Stimulated activated CD4-positive, alpha-beta T cell treated with anti-CD3 and anti-CD28 coated beads, TNF-alpha, amount 100 ng/mL, for 24 hours (primary cell): ENCODE measurements at places on chromosomes 16 and 17.

- no peak for DNase-seq
Measured at GRCh38 chr16:68503334-68503733, 35.8 kb upstream of the ZFP90 start.

- DNase-seq, result no peak
Measured at GRCh38 chr17:34081269-34081668, 173.8 kb upstream of the CCL2 start.

DNA sequence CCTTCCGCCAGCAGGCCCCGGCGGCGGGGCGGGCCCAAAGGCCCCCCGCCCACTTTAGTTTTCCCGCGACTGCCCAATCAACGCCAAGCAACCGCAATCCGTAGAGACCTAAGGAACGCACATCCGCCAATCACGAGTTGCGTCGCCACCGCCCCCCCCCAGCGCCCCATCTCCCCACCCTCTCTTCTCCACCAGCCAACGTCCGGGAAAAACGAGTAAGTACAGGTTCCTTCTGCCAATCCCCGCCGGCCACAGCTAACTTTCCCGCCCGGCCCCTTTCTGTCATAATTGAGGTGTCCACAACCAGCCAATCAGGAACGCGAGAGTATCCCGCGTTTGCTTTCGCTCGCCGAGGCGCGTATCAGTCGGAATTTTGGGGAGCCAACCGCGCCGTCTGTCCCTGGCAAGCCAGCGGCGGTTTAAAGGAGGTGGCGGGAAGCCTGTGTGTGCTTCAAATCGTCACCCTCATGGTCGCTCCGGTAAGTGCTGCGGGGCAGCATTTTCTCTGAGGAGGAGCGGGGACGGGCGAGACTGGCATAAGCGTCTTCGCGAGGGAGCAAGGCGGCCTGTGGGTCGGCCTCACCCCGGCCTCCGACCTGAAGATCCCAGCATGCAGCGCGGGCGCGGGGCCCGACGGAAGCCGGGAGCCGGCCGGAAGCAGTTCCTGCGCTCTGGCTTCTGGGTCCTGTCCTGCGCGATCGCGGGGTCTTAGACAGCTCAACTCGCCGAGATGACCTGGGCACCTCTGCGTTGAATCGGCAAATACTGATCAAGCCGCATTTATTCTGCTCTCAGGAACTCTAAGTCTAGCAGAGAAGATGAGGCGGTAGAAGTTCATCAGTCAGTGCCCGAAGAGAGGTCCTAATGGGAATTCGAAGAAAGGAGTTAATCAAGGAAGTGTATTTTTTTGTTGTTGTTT is at the start of gene MIS12:
MIS12 (plus strand) TSS at position 361 of the 919 bp plus-strand sequence. CDS start 2,297 bp downstream, outside the sequence.
- peak; percentile 91 for DNase-seq

- DNase-seq, result peak; percentile 44
Measured at GRCh38 chr17:76383546-76384221, 725 bp upstream of the SPHK1 start.

- DNase-seq, result peak; percentile 60
Measured at GRCh38 chr17:45640141-45640850, 143.8 kb upstream of the CRHR1 start.

DNA sequence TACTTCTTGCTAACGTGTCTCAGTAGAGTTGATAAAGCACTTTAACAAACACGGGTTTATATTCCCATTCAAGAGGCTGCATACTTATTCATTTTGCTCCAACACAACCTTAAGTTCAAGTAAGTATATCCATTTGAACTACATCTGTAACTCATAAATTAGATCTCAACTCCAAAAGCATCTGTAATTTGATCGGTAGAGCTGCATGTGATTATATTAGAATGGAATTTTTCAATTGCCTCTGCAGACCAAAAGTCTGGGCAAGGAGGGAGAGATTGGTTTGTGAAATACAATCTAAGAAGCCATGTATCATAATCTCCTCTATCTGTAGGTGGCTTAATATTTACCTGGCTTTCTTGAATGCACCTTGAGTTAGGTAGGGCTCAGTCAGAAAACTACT is 371.0 kb downstream of the RBFOX1 start:
- no peak for DNase-seq

DNA sequence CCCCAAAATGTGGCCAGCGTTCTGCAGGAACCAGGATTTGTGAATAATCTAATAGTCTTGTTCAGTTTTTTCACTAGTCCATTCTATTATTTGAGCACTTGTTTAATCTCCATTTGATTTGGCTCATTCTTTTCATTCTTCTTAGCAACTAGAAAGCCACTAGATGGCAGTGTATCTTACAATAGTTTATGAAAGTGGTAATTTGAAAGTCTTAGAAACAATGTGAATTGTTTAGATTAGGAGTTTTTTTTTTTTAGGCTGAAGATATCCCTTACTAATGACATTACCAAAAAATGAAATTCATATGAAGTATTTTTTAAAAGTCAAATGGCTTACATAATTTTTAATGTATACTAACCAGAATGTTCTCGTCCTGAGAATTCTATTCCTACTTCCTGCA is 6.7 kb downstream of the ERI2 start:
- no peak for DNase-seq

GRCh38 chr16:88702371-88703210 is 3.6 kb downstream of the RNF166 start:
- DNase-seq, result no peak

- DNase-seq, result no peak
Measured at GRCh38 chr17:78541488-78542206, 35.5 kb downstream of the DNAH17 start.

DNA sequence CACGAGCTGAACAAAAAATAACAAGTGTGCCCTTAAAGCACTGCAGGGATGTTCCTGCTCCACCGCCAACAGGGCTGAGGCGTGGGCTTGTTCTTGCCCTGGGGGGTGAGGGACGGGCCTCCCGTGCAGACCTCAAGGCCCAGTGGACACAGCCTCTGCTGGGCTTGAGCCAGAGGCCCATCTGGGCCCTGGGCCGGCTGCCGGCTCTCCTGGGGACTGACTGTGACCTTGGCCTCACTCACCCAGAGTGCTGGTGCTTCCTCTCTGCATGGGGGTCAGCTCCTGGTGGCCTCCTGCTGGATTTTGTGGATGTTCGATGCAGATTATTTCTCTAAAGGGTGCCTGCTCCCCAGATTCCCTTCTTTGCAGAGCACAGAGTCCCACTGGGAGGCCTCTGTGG is 54.2 kb upstream of the CDR2 start:
- DNase-seq, result no peak

DNA sequence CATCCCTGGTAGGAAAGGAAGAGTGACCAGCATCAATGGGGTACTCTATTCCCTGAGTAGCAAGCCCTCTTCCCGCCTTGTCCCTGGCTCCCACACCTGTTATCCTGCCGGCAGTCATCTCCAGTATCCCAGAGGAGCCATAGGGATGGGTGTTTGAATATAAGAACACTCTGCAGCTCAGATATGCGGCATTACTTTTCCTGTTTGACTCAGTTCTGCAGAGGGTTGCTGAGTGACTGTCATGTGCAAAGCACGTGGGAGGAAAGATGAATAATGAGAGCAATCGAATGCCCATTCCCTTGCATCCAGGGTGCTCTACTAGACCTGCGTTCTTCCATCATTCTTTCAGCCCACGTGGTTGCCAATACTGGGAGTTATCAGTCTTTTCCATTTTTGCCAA is 115.1 kb downstream of the PRKCB start:
- DNase-seq, result no peak

DNA sequence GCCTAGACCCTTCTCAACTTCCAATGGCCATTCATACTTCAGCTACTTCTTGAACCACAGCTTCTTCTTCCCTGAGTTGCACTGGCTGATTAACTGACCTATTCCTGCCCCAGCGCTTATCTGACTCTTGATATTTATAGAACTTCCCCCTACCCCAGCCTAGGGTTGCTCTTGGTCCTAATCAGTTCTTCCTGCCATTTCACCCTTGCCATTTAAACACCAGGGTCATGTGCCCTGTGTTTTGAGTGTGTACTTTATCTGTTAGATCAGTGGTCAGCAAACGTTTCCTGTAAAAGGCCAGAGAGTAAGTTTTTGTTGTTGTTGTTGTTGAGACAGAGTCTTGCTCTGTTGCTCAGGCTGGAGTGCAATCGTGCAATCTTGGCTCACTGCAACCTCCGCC is 82.4 kb upstream of the COX10 start:
- no peak for DNase-seq

GRCh38 chr17:43356999-43357398 is 41.8 kb upstream of the ARL4D start:
- no peak for DNase-seq

DNA sequence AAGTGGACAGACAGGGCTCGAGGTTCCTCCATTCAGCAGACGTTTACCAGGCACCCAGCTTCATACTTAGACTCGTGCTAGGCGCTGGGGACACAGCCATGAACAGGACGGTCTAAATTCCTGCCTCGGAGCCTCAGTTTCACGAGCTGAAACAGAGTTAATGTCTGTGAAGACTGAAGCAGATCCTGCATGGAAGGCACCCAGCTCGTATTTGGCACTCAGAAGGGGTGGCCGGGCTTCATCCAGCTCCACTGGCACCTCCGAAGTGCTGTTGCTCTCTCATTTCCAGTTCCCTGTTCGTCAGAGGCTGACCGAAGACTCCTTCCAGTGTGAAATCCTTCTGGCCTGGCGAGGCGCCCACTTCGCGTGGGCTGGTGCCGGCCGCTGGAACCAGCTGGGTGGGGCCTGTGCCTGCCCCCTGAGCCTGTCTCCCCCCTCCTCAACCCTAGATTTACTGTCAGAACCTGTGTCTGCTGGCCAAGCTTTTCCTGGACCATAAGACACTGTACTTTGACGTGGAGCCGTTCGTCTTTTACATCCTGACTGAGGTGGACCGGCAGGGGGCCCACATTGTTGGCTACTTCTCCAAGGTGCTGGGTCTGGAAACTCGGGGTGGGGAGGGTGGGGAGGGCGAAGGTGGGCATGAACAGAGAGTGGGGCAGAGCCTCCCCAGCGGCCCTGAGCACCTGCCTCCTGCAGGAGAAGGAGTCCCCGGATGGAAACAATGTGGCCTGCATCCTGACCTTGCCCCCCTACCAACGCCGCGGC is 5.8 kb downstream of the PRSS8 start:
- DNase-seq, result no peak
